ENCODE measurements at places on chromosomes 7 and 10. TPM values are rescaled to one million over a fixed set of nuclear protein-coding genes. Genes with fewer than 3 reads are reported as not detected.

DNA sequence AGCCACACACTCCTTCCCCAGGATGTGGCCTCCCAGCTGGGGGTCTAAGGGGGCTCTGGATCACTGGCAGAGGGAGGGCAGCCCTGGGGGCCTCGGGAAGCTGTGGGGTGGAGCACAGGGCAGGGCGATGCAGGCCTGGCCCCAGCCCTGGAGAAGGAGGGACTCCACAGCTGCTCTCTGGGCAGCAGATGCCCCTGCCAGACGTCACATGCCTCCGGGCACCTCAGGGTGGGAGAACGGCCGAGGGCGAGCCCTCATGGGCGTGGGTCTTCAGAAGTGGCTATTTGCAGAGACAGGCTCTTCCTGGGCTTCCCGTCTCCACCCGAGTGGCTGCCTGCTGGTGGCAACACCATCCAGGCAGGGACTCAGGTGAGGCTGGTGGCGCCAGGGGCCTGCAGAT is 16.0 kb upstream of the ADGRA1 start:
- DNase-seq: no peak

GRCh38 chr10:22593636-22594198 is 120.7 kb downstream of the PIP4K2A start:
- no peak for DNase-seq

GRCh38 chr7:132882714-132883428 is 199.0 kb downstream of the CHCHD3 start:
- DNase-seq: no peak

DNA sequence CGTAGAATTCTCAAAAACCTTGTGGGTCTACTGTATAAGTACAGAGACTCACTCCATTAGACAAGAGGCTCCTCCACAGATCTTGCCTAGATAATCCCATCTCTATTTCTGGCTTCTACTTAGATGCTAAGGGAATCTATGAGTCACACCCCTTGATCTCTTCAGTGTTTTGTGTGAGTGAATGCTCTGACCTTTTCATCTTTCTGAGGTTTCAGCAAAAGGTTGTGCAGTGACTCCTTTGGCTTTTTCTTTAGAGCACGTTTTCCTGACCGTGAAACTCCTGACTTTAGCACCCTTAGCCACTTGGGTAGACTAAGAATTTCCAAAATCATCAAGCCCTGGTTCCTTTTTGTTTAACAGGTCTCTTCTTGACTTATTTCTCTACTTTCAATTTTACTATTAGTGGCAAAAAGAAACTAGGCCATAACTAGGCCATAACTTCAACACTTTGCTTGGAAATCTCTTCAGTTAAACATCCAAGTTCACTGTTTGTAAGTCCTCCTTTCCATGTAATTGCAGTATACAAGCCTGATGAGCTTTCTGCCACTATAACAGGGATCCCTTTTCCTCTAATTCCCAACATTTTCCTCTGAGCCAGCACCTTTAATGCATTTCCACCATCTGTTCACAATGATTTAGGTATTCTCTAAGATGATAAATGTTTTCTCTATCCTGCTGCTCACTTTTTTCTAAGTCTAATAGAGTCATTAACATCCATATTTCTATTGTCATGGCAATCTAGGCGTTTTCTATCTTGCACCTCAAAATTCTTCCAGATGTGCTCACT is 19.4 kb downstream of the COPG2 start:
- DNase-seq: no peak

DNA sequence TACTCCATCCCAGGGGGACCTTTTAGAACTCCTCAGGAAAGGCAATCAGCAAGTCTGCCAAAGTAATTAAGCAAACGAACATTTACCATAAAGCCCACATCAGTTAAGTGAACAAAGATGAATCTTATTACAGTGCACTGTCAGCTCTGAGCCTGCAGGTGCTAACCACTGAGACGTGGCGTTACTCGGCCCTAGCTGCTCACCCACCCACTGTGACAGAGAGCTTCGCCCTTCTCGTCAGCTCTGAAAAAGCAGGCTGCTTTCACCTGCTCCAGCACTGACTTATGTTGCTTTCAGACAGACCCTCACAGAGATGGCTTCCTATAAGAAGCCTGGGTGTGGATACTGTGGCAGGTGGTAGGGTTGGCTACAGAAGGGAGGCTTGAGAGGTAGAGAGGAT is 57.7 kb upstream of the KCNIP2 start:
- peak; percentile 71 for DNase-seq

- no peak for DNase-seq
Observed at GRCh38 chr7:151849008-151849878, 27.7 kb downstream of the PRKAG2 start.

DNA sequence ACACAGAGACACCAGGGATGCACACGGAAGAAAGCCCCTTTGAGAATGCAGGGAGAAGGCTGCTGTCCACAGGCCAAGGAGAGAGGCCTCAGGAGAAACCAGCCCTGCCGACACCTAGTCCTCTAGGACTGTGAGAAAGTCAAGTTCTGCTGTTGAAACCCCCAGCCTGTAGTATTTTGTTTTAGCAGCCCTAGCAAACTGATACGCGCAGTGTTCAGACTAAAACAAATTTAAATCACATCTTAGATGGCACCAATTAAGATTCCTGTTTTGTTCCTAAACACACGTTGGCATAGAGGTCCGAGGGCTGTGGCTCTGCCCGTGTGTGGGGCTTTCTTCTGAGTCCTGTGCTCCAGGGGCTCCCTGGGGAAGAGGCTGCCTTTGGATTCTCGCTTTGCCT is 21.7 kb downstream of the LMTK2 start:
- DNase-seq: no peak

- no peak for DNase-seq
Observed at GRCh38 chr10:91339729-91340128, 70.4 kb upstream of the HECTD2 start.

DNA sequence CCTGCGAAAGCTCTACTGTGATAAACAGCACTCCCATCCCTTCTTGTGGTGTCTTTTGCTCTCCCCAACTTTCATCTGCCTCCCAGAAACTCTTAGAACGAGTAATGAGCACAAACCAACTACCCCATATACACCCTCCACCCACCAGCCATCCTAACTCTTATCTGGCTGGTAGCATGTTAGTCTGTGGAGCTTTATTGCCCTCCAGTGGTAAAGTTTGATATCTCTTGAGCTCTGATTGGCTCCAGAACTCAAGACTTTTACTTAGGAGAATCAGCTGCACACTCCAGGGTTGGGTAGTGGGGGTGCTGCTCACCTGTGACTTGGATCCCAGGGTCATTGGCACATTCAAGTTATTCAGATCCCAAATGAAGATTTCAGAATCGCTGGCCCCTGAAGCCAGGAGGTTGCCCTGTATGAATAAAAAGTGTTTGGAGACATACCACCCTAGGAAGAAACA is 10.9 kb downstream of the SEC31B start:
- DNase-seq: peak; percentile 76

GRCh38 chr7:64879086-64879730 is 23.9 kb upstream of the ZNF273 start:
- DNase-seq: peak; percentile 5

GRCh38 chr10:48287417-48288391 is 13.2 kb upstream of the FRMPD2 start:
- no peak for DNase-seq

DNA sequence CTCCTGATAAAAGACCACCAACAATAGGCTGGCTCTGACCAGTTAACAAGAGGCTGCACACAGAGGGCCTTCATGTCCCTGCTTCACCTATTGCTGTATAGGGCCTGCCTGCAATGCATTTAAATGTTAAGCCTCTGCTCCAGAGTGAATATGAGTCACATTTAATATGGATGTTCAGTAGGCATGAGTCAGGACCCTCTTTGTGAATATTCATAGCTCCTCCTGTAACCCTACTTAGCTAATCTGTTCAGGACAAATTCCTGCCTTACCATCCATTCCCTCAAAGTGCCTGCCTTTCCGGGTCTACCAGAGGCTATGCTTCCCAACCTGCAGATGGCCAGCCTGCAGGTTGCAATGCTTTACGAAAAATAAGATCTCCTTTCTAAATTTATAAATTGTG is 32.5 kb downstream of the ARHGAP22 start:
- DNase-seq: peak; percentile 12

GRCh38 chr7:155360495-155361345 is 63.0 kb downstream of the INSIG1 start:
- DNase-seq: no peak

DNA sequence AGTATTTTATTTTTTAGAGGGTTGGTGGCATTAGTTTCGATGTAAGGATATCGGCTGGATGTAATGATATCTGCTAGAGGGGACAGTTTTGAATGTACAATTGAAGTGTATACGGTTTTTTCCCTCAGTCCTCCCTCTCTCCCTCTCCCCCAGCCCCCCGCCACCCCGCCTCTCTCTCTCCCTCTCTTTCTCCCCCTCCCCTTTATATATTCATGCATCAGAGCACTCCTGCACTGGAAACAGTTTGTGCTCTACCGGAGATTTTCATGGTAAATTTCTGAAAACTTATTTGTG is 1.6 kb downstream of the GLCCI1 start:
- DNase-seq: peak; percentile 52

DNA sequence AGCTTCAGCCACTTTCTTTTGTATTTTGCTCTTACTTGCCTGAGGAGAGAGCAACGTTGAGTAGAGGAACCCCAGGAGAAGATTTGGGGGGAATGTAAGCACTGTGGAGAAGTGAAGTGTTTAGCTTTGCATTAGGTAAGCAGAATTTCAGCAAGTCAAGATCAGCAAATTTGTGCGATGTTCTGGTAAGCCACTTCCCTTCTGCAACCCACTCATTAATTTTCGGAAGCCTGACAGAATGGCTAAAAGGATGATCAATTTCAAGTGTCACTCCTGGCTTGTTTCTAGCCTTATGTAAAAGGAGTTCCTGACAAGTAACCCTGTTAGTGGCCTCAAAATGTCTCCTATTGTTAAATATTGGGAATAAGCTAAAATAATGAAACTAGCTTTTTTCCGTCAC is 48.5 kb upstream of the NXPH1 start:
- no peak for DNase-seq

DNA sequence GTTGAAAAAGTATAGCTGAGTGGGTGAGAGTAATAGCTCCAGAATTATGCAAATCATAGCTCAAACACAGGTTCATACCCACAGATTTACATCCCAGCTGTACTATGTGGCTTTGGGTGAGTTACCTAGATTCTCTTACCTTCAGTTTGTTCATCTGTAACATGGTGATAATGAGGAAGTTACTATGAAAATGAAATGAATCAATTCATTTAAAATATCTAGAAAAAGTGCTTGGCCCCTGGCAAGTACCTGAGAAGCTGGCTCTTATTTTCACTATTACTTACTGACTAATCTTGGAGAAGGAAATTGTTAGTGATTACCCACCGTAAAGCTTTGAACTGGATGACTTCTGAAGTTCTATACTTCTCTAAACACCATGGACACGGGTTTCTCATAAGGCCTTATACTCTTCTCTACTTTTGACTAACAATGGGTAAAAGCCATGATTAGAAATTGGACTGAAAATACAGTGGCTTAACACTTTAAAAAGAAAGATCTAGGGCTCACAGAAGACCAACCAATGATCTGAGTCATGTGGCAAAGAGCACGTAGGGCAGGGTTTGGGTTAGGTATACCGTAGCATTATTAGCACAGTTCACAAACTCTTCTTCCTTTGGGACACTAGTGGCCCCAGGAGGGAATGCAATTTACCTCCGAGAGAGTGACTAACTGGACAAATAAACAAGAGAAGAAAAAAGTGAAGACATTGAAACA is 149.2 kb downstream of the PLPP4 start:
- DNase-seq: no peak

DNA sequence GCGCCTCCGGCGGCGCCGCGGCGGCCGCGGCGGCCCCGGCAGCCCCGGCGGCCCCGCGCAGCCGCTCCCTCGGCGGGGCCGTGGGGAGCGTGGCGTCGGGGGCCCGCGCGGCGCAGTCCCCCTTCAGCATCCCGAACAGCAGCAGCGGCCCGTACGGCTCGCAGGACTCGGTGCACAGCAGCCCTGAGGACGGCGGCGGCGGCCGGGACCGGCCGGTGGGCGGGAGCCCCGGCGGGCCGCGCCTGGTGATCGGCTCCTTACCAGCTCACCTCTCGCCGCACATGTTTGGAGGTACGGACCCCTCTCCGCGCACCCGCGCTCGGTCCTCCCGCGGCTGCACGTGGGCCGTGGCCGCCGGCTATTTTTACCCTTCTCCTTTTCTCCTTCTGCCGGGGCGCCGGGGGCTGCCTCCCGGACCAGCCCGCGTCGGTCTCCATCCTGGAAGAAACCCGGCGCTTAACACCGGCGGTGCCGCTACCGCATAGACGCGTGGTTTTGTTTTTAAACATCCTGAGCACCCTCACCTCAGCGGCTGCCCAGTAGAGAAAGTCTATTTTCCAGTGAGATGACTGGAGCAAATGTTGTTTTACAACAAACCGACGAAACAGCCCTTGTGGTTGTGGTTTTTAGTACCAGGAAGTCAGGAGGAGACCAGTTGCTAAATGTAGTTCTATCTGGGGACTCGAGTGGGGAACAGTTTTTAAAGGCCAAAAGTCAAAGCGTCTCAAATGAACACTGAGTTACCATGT is 1.3 kb downstream of the ZNRF2 start:
- peak; percentile 72 for DNase-seq

DNA sequence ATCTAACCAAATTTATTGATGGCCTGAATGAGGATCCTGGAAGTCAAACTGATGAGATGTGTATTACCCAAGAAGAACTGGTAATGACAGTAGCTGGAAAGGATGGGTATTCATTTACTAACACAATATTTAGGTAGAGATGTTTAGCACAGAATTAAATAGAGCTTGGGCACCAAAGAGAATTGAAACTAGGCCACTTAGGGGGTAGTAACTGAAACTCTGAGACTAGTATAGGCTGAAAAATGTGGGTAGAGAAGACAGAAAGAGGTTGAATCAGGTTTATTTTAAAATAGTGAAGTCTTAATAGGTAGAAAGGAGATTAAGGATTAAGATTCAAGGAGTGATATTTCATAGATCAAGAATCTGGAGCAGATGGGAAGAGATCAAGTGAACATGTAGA is 155.8 kb downstream of the MLLT10 start:
- no peak for DNase-seq

DNA sequence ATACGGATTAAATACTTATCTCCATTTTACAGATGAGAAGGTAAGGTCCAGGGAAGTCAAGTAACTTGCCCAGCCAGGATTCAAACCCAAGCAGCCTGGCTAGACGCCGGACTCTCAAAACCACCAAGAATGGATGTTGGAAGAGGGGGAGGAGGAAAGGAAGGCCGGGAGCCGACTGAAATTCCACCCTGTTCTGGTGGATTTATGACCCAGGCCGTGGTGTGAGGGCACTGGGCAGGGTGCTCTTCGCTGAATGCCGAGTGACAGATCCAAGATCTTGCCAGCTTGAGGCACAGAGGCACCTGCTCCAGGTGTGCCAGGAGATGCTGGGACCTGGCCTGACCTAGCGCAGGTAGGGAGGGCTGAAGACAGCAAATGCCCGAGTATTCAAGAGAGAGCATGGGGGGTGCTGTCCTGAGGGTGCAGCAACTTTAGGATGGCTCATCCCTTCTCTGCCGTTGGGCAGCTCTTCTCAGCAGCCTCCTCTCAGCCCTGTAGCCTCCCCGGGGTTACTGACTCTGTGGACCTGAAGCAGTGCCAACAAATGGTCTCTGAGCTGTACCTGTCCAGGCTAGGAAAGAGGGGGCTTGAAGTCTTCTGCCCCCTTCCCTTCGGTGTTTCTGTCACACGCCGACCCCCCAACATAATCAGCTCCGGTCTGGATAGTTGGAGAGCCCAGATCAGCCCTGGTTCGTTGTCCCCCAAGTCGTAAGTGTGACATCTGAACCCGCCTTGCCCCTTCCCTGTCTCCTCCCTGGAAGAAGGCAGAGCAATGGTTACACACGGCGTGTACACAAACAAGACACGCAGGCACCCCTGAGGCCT is 713 bp downstream of the LOXL4 start:
- no peak for DNase-seq

SLC39A12 gene
- not detected for total RNA-seq

TMEM273 gene
- not detected for total RNA-seq

CRPPA gene
- 2.9 TPM for total RNA-seq

ABCB8 gene
- total RNA-seq: 34.8 TPM

SCD gene
- total RNA-seq: 355 TPM

TLX1 gene
- total RNA-seq: not detected

TMEM229A gene
- 0.31 TPM for total RNA-seq

LRIT1 gene
- total RNA-seq: 0.11 TPM

All from endodermal cell (in vitro differentiated cells).